ENCODE measurements at places on chromosomes 5 and 9.

GRCh38 chr5:167284222-167284890, 1007.1 kb upstream of the WWC1 start:
- no peak for DNase-seq

DNA sequence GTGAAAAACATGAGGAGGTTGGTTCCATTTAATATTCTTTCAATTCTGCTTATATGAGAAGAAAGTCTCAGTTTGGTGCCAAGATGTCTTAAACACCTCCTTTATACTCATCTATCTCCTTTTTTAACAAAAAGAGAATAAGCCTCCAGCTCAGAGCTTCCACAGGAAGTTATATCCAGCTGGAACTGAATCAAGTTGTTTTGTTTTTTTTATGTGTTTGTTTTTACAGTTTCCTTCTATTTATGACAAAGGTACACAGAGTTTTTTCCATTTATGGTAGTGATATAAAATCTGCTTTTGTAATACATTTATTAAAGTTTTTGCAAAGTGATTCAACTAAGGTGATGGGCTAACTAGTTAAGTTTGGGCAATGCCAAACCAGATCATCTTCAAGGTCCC, 10.4 kb downstream of the SPARC start:
- no peak for DNase-seq

DNA sequence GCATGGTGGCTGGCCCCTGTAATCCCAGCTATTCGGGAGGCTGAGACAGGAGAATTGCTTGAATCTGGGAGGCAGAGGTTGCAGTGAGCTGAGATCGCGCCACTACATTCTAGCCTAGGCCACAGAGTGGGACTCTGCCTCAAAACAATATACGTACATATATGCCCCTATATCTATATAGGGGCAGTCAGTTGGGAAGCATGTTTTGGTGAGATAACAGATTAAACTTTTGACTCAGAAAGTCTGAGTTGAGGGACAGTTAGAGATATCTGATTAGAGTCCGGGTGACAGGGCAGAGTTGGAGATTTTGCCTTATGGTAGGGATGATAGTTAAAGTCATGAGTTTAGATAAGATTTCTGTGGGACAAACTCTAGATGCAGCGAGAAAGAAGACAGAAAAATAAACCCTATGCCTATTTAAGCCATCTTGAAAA, 71.8 kb upstream of the ALDH1A1 start:
- no peak for DNase-seq

- no peak for DNase-seq
Measured at GRCh38 chr9:35501946-35502345, 12.0 kb downstream of the RUSC2 start.

- DNase-seq = no peak
Measured at GRCh38 chr9:87212605-87213021, 265.3 kb upstream of the GAS1 start.

GRCh38 chr5:19532936-19533335, 455.1 kb downstream of the CDH18 start:
- DNase-seq = no peak

GRCh38 chr5:139641116-139642080, 6.8 kb upstream of the CXXC5 start:
- no peak for DNase-seq

- no peak for DNase-seq
Measured at GRCh38 chr5:102958481-102959011, 161.4 kb downstream of the GIN1 start.

DNA sequence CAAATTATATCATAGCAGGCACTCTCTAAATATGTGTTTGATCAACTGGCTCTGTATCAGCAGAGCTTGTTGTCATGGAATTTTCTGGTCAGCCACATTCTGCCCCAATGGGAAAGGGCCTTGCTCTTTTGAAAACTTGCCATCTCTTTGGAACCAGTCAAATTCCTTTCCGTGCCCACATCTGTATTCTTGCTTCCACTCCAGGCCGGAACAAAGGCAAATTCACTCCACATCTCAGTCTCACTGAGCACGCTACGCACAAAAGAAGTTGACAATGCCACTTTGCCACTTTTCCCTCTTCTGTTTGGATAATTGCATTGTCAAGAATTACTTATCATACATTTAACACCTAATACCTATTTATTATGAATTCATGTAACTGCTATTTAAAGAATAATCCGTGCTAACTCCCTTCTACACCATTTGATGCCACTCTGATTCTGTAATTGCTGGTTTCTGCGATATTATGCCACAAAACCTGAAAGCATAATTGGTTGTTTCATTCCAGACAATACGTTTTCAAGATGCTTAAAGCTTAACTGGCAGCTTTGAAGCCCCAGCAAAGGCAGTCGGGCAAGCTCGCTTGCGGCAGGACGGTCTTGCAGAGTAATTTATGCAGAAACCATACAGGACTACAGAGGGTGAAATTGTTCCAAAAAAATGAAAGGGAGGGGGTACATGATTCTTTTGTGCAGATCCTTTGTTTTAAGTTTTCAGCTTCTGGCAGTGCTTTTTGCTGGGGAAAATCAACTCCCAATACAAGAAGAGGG, 277.7 kb downstream of the MSX2 start:
- DNase-seq = no peak

DNA sequence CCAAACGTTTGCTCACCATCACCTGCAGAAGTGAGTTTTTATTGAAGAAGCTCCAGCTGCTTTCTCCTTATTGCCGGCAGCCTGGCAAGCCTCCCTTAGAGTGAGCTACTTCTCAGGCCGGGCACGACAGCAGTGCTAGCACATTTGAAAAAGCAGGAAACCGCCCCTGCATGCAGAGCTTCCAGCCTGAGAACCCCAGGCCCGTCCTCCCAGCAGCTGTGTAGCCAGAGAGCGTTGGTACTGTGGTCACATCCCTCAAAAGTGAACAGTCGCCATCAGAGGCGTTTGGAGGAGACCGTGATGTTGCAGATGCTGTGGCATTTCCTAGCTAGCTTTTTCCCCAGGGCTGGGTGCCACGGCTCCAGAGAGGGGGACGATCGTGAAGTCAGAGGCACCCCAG, 23.5 kb downstream of the SLC25A25 start:
- DNase-seq = no peak

DNA sequence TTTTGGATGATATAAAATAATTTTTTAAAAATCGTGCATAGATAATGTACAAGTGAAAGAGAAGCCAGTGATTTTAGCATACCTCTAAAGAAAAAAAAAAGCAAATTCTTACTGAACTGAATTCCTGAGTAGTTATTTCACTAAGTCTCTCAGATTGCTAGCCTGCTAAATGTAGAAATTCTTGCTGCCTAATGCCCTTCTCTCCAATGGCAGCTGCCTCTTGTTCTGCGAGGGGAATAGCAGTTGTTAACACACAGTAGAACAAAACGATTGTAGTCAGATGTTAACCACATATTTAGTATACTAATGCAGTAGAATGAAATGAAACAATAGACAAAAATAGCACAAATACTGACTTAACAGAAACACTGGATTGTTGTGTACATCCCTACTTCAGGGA, 26.8 kb downstream of the SMAD5 start:
- DNase-seq = no peak

DNA sequence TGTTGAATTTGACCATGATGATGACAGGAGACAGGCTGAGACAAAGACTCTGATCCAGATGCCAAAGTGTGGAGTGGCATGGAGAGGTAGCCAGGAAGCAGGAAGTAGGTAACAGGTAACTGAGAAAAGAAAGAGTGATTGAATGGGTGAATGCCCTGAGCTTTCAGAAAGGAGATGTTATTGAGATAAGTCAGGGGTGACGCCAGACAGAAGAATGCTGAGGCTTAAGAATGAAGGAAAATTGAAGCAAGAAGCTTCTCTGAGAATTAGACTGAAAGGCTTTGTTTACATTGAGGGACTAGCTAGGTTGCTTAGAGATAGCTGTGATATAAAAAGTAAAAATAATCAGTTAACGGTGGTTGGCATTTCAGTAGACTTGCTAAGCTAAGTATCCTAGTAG, 165.7 kb downstream of the PSAT1 start:
- no peak for DNase-seq

DNA sequence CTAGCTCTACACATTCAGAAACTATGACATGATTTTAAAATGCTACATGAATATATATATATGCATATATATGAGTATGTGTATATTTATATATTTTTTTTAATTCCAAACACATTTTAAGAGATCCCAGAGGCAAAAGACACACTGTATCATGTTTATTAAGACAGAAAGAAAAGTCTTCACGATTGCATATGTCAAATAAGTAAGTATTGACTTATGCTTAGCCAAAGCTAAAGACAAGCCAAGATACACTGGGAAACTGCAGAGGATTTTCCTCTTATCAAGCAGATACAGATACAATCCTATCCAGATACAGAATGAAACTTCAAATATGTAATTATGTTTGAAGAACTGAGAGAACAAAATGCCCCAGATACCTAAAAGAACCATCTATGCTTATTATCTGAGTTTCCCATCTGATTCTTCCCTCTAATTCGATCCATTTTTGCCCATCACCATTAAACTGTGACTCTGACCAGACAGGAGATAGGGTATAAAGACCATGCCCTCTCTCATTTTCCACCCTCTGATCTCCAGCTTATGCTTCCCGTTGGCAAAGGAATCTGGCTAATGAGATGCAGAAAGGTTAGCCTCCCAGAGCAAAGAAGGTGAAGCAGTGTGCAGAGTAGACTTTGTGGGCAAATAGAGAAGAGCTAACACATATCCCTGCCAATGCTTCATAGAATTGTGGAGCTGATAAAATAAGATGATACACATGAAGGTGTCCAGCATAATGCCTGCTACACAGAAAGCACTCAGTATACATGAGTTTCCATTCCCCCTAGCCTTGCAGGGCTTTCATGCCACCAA, 131.0 kb upstream of the TARS1 start:
- no peak for DNase-seq

- no peak for DNase-seq
Measured at GRCh38 chr5:124760608-124761007, 14.2 kb upstream of the ZNF608 start.

DNA sequence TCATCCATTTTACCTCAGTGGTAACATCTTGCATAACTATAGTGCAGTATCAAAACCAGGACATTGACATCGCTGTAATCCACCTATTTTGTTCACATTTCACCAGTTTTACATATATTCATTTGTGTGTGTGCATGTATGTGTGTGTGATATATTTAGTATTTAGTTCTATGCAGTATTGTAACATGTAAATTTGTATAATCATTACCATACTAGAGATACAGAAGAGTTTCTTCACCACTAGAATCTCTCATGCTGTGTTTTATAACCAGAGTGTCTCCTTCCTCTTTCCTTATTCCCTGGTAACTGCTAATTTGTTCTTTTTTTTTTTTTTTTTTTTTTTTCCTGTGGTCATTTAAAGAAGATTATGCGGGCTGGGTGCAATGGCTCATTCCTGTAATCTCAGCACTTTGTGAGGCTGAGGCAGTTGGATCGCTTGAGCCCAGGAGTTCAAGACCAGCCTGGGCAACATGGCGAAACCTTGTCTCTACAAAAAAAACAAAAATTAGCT, 11.0 kb downstream of the RASA1 start:
- no peak for DNase-seq

DNA sequence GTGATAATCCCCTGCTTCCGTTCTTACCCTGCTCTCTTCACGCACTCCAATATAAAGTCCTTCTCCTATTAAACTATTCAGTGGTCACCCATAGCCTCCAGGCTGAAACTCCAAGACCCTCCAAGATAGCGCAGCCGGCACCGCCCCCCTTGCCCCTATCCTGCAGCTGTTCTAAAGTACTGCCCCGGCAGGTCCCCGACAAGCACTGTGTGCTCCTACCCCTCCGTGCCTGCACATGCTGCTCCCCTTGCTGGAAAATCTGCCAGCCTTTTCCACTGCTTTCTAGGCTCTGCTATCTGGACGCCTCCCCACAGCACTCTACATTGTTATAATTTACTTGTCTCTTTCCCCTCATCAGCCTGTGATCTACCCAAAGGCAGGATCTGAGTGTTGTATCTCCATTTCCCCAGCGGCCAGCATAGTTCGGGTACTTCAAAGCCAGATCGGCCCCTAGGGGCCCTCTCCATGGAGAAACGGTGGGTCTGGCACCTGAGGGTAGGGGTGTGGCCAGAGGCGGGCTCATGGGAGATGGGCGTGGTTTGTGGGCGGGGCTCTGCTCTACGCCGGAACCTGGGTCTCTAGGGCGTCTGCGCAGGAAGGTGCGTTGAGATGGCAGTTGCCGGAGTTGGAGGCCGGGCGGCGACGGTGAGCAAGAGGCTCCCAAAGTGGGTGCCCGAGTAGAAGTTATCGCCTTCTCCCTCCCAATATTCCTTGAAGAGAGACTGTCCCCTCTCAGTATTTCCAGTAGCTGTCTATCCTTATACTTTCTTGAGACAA, 83.5 kb upstream of the RUSC2 start:
- DNase-seq = peak; percentile 24

GRCh38 chr9:135374591-135374990, 105.0 kb upstream of the PPP1R26 start:
- no peak for DNase-seq

- DNase-seq = no peak
Measured at GRCh38 chr5:15452030-15452429, 48.0 kb upstream of the FBXL7 start.

GRCh38 chr9:90057361-90057760, 452.5 kb downstream of the GADD45G start:
- no peak for DNase-seq

DNA sequence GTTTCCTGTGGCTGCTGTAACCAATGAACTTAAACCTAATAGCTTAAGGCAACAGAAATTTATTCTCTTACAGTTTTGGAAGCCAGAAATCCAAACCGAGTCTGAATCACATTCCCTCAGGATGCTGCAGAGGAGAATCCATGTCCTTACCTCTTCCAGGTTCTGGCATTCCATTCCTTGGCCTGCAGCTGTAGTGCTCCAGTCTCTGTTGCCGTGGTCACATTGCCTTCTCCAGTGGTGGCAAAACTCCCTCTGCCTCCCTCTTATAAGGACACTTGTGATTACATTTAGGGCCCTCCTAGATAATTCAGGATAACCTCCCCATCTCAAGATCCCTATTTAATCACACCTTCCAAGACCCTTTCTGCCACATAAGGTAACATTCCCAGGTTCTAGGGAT, 88.7 kb upstream of the SHB start:
- DNase-seq = no peak

GRCh38 chr9:133158695-133159094, 5.0 kb downstream of the GBGT1 start:
- DNase-seq = no peak

- no peak for DNase-seq
Measured at GRCh38 chr9:101738566-101739183, at the start of gene GRIN3A. Gene GRIN3A (minus strand): TSS chr9:101738647. CDS start chr9:101737979, 668 bp downstream.

GRCh38 chr5:10969684-10970180, 208.7 kb upstream of the DAP start:
- no peak for DNase-seq

DNA sequence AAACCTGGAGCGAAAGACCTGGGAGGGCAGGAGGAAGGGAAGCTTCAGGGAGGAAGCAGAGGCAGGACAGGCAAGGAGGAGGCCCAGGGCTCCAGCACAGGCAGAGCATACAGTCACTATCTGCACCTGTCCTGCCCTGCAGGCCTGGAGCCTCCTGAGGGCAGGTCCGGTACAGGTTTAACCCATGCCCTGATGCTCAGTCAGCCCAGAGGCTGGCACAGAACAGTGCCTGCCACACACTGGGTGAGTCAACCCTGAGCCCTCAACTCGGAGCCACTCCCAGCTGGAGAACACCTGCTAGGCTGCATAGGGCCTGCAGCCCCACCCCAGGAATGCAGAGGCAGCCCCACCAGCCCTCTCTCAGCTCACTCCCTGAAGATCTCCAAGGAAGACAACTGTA, 161.5 kb upstream of the PHYKPL start:
- DNase-seq = no peak
